NCI-H345 (cell line): ENCODE measurements at places on chromosomes 2 and 18.

GRCh38 chr2:196249860-196250259 is 78.5 kb upstream of the STK17B start:
- DNase-seq = no peak

- DNase-seq = no peak
Measured at GRCh38 chr18:63399300-63399699, 23.0 kb downstream of the VPS4B start.

DNA sequence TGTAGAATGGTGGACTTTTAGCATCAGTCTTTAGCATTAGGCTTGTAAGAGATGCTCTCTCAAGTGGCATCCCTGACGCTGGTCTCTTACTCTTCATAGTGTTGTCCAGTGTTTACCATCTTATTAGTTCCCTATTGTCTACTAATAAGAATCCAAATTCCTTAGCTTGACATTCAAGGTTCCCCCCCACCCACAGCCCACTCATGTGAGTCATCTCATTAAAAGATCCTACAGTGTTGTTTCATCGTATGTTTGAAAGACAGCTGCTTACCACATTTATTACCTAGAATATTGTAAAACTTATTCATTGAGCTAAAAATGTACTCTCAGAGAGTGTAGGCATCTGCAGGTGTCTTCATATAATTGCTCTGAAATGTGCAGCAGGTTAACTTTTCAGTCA is 28.5 kb downstream of the EIF5B start:
- no peak for DNase-seq

GRCh38 chr18:37457341-37457740 is 108.3 kb downstream of the CELF4 start:
- DNase-seq = no peak

- no peak for DNase-seq
Measured at GRCh38 chr2:73494031-73494430, 108.4 kb downstream of the ALMS1 start.

DNA sequence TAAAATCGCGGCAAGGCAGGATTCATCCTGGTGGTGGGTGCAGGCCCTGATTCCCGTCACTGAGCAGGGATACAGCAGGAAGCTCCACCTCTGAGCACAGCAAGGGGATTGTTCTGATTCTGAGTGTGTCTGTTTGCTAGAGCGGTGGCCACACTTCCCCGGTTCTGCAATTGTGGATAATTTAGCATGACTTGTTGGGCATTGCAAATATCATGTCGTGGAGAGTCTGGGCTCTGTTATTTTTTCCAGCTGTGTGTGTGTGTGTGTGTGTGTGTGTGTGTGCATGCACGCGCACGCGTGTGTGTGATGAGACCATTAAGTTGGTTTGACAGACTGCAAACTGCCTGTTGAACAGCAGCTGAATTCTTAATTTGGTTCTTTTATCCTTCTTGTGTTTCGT is 4.1 kb upstream of the TMEM18 start:
- no peak for DNase-seq

- no peak for DNase-seq
Measured at GRCh38 chr2:178043266-178043665, 29.3 kb downstream of the PDE11A start.

GRCh38 chr2:239598011-239598731 is 197.4 kb upstream of the HDAC4 start:
- no peak for DNase-seq

- DNase-seq = peak; percentile 59
Measured at GRCh38 chr2:11705063-11705462, 35.1 kb upstream of the NTSR2 start.

- no peak for DNase-seq
Measured at GRCh38 chr2:210287301-210287700, 27.7 kb downstream of the MYL1 start.

DNA sequence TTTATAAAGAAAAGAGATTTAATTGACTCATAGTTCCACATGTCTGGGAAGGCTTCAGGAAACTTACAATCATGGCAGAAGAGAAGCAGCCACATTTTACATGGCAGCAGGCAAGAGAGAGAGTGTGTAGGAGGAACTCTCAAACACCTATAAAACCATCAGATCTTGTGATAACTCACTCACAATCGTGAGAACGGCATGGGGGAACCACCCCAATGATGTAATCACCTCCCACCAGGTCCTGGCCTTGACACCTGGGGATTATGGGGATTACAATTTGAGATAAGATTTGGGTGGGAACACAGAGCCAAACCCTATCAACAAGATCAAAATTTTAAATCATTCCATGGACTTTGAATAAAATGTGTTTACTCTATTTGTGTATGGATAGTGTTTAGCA is 575.6 kb downstream of the ADCYAP1 start:
- DNase-seq = no peak

DNA sequence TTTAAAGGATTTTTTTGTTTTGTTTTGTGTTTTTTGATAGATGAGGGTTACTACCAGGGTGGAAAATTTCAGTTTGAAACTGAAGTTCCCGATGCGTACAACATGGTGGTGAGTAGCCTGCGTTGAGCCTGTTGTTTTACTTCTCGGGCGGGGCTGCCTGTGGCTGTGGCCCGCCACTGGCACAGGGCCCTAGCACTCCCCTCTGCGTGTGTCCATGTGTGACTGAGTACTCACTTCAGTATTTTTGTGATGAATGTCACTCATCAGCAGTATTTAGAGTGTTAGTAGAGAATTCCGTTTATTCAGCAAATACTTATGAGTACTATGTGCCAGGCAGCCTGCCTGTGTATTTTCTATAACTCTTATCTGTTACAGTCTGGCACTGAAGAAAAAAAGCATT is 44.3 kb upstream of the SCLY start:
- DNase-seq = peak; percentile 66

- DNase-seq = no peak
Measured at GRCh38 chr2:151200844-151201243, 60.8 kb downstream of the RBM43 start.

DNA sequence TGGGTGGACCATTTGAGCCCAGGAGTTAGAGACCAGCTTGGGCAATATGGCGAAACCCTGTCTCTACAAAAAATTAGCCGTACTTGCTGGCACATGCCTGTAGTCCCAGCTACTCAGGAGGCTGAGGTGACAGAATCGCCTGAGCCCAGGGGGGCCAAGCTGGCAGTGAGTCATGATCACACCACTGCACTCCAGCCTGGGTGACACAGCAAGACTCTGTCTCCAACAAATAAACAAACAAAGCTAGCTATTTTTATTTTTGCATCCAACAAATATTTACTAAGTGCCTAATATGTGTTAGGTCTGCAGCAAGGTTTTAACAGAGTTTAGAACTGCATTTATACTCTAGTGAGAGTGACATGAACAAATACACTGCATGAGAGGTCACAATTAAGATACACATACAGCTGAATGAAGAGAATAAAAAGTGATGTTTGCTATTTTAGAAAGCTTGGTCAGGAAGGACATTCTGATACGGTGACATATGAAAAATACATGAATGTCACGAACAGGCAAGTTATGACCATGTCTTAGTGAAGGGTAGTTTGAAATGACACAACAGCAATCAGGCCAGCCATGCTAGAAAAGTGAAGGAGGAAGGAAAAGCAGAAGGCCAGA is 83.2 kb upstream of the FRZB start:
- DNase-seq = peak; percentile 67
